Fibroblast of the aortic adventitia (primary cell): ENCODE measurements at places on chromosomes 7 and 10. TPM values are rescaled to one million over a fixed set of nuclear protein-coding genes. Genes with fewer than 3 reads are reported as not detected.

DNA sequence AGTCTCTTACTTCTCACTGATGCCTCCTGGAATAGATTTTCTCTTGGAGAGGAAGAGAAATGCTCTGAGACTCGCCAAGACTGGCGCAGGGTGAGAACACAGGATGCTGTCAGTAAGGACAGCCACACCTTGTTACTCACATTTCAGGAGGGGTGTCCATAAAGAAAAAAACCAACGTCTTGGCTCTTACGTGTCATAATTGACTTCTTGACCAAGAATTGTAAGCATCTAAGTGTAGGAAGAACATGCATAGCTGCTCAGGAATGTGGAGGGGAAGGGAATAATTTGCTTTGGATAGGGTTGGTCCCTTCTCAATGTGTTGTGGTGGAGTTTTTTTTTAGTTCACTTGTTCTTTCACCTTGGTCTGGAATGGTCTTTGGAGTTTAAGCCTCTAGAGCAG is 43.8 kb upstream of the ZNF438 start:
- DNase-seq: peak; percentile 95

GRCh38 chr7:158439035-158439434 is 148.6 kb downstream of the PTPRN2 start:
- no peak for DNase-seq

The CPA4 gene
- 7.7 and 29.6 TPM in 2 replicates for total RNA-seq

GRCh38 chr10:74922921-74923320 is 96.5 kb downstream of the KAT6B start:
- peak; percentile 50 for DNase-seq

The VAX1 gene
- not detected in 2 replicates for total RNA-seq

DNA sequence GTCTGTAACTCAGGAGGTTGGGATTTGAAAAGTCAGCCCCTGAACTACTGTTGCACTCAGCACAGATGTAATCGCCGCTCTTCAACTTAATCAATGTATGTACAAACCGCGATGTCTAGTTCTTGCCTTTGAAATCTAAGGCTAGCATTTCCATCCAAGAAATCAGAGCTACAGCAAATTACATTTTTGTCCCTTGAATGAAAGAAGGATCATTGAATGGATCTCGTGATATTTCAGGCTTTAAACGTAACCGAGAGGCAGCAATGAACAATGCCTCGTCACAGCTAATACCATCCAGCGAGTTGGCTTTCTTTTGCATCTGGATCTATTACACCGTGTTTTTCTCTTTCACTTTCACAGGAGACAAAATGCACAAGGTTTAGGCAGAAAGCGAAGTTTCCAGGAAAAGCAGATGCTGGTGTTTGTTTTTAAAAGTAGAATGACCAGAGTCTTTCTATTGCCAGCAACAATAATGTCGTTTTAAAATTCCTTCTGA is 5.5 kb downstream of the SKIDA1 start:
- peak; percentile 85 for DNase-seq

- DNase-seq: no peak
These were observed 10.7 kb upstream of the FMC1 start for GRCh38 chr7:139330333-139331030.

DNA sequence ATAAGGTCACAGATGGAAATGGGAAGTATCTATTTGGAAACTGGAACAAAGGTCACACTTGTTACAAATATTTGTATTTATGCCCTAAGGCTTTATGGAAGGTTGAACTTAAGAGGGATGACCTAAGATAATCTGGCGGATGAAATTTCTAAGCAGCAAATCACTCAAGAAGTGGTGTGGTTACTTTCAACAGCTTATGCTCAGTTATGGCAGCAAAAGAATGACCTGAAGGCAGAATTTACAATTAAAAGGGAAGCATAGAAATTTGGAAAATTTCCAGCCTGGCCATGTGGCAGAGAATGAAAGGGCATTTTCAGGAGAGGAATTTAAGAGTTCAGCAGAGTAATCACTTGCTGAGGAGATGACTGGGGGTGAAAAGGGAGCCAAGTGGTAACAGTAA is 95.8 kb upstream of the TNS3 start:
- no peak for DNase-seq

- DNase-seq: peak; percentile 81
These were observed 16.4 kb downstream of the ARL4A start for GRCh38 chr7:12703881-12704280.

GRCh38 chr7:26349005-26349915 is 57.6 kb downstream of the SNX10 start:
- no peak for DNase-seq

The TEX36 gene
- 2.1 TPM in 1 of 2 replicates, not detected in the other for total RNA-seq

DNA sequence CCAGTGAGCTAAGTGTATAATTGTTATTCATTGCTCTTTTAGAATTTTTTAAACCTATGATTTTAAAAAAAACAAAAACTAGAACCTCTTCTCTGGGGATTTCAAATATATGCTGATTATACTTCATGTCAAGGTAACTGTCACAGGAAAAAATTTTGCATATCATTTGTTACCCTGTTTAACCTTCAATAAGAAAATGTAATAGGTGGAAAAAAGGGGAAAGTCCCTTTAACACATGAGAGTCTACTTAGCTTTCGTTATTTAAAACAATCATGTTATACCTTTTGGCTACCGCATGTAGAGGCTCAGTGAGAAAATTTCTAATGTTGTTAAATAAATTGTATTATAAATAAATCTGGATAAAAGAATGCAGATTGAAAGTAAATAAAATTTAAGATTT is 190.1 kb upstream of the AKR1E2 start:
- DNase-seq: no peak

The VIPR2 gene
- total RNA-seq: not detected in 2 replicates

- DNase-seq: no peak
These were observed 2.9 kb upstream of the TARP start for GRCh38 chr7:38276096-38276877.

- no peak for DNase-seq
These were observed 315.3 kb upstream of the PLXDC2 start for GRCh38 chr10:19500959-19501358.

DNA sequence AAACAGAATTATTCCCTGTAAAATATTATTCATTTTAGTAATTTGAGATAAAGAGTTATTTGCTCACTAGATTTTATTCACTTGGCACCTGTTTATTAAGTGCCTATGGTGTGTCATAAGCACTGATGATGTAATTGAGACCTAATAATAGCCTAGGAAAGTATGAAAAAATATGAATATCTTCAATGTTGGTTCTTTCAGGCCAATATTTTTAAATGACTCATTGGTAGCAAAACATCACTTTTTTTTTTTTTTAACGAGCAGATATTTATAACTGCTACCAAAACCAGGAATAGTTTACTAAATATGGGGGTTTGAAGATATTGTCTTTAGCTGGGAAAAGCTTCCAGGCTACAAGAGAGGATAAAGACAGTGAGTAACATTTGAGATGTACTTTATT is 228.0 kb downstream of the PRKG1 start:
- peak; percentile 81 for DNase-seq

DNA sequence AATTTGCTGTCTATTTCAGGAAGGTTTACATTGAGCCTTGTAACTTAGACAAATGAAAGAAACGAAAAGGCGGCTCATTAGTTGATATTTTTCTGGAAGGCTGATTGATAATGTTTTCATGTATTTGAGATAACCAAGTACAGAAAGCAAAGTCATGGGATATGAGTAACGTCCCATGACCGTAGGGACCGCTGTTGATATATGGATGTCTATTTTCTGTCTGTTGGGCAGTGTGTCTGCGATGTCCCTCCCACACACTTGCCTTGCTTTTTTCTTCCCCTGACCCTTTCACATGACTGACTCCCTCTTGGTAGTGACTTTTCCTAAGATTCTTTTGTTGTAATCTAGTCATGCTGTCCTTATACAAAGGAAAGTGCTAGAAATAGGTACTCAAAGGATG is 57.0 kb upstream of the GPR158 start:
- no peak for DNase-seq

DNA sequence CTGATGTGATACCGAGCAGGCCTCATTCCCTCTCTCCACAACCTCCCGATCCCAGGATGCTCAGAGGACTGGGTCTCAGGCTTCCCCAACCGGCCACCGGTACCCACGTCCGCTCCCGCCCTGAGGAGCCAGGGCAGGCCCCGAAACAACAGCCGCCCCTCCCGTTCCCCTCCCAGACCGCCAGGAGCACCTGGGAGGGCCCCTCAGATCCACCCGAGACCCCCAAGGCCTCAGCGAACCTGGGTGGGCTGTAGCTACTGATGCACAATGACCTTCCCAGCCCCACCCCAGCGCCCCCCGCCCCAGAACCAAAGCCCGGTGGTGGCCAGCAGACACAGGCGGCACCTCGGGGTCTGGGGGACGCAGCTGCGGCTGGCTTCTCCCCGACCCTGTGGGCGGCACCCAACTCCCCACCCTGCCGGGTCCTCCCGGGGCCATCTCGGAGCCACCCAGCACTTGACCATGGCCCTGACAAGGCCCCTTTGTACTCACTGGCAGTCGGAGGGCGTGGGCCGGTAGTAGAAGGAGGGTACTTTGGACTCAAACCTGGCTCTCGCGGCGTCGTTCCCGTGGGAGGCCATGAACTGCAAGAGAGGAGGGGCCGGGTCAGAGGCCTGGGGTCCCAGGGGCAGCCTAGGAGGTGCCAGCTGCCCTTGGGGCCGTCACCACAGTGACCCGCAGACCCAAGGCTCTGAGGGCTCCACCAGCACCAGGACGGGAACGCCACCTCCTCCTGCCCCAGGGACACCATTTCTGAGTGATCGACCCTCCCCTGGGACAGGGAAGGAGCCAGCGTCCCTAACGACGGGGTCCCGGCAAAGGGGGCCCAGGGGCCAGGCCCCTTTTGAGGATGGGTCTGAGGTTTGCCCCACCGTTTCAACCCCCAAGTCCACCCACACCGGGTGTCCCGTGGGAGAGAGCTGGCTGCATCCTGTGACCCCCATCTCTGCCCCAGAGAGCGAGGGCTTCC is 28.1 kb downstream of the ADAP1 start:
- DNase-seq: no peak

The OPALIN gene
- total RNA-seq: not detected in 2 replicates

- no peak for DNase-seq
These were observed 28.9 kb upstream of the CREB3L2 start for GRCh38 chr7:138030679-138031351.
